ENCODE measurements at places on chromosomes 13 and 19.

DNA sequence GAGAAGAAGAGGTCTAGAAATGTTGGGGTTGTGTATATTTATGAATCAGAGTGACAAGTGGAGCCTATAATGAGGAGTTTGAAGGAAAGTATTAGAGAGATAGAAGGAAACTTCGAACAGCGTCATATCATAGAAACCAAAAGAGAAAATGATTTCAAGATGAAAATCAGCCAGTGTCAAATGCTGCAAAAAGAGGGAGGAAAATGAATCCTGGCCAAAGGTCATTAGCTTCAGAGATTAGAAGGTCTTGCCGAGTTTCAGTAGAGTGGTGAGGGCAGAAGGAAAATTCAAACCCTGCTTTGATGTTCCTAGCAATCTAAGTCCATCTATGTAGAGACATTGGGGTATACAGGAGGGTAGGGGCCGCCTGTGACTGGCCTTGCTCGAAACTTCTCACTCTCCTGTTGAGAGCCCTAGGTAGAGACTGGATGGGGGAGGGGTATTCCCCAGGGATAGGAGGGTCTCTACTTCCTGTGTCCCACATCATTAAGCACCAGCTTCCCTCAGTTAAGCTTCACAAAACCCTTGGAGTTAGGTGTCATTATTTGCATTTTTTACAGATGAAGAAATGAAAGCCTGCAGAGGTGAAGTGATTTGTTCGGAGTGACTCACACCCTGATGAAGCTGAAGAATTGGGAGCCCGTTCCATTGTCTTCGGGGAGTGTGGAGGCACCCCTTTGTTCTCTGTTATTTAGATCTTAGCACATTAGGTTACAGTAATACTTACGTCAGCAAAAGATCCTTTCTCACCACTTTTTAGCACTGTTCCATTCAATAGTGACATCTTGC, 62.8 kb downstream of the FGF9 start:
- no peak for DNase-seq

GRCh38 chr13:49210114-49210513, 10.0 kb upstream of the MLNR start:
- no peak for DNase-seq

GRCh38 chr13:80931118-80931517, 590.2 kb upstream of the SPRY2 start:
- DNase-seq = no peak

- peak; percentile 78 for DNase-seq
Observed at GRCh38 chr19:9406798-9407352, 28.5 kb downstream of the ZNF266 start.

- no peak for DNase-seq
Observed at GRCh38 chr13:66972659-66973058, 257.5 kb downstream of the PCDH9 start.

- no peak for DNase-seq
Observed at GRCh38 chr19:6359568-6360341, 1.6 kb upstream of the CLPP start.

- DNase-seq = no peak
Observed at GRCh38 chr19:24098359-24098758, 11.4 kb downstream of the ZNF254 start.

GRCh38 chr19:49064768-49065611, at the start of gene NTF4:
Gene NTF4 (minus strand): TSS chr19:49064818. CDS start chr19:49061997, 2,821 bp downstream.
- DNase-seq = peak; percentile 51
